Activated gamma-delta T cell treated with Interleukin-2 at 50 U/mL for 16 hours (primary cell): ENCODE measurements at places on chromosomes 5 and 9.

DNA sequence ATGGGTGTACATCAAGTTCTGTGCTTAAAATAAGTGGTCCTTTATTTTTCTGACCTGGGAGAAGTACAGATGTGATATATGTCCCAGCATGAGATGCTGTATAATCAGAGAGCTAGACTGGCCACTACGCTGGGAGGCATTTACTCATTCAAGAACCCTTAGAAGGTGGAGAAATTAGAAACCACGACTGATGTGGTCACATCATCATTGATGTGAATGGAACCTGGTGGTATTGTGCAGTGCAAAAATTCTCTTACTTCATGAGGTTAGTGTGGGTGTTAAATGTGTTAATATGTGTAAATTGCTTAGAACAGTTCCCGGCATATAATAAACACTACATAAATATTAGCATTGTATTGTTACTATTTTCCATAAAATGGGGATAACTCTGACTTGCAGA is 69.5 kb upstream of the CKMT2 start:
- DNase-seq = no peak

DNA sequence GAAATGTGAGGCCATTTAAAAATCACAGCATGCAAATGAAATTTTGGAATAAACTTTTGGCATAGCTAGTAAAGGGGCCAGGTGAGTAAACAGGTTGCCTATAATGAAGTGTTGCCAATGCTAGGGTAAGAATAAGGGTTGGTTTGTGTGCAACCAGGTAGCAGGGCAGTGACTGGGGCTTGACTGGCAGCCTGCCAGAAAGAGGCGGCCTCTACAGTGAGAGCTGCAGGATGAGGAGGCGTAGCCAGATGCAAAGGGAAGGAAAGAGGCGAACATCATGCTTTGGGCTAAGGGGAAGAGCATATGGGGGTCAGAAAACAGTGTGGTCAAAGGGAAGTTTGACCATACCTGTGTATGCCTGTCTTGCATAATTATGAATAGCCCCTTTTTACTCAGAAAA is 70.6 kb downstream of the MAST4 start:
- DNase-seq = no peak

DNA sequence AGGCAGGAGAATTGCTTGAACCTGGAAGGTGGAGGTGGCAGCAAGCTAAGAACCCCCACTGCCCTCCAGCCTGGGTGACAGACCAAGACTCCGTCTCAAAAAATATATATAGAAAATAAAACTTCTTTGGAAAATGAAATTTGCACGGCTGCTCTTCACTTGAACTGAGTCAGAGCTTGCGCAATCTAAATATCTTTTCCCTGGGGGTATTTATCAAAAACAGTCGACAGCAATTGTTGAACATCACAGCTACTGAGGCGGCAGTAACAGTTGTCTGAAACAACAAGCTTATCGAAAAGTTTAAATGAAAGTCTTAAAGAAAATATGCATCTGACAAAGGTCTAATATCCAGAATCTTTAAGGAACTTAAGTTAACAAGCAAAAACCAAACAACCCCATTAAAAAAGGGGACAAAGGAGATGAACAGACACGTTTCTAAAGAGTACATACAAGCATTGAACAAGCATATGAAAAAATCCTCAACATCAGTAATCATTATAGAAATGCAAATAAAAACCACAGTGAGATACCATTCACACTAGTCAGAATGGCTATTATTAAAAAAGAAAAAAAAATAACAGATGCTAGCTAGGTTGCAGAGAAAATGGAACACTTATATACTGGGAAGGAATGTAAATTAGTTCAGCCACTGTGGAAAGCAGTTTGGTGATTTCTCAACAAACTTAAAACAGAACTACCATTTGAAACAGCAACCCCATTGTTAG is 153.6 kb upstream of the CDH9 start:
- no peak for DNase-seq

DNA sequence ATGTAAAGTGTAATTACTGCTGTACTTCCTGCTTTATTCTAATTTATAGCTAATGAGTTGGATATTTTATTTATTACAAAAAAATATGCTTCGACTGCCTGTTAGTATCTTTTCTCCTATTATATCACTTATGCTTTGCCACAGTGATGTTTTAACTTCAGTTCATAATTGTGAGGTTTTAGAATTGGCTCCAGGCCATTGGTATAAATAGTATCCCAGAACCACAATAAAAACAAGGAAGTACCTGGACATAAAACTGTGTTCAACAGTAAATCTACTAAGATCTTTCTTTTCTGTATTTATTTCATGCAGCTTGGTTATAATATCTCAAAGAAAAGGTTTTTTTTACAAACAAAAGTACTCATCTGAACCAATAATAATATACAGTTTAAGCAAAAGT is 354.3 kb upstream of the CDH9 start:
- no peak for DNase-seq

DNA sequence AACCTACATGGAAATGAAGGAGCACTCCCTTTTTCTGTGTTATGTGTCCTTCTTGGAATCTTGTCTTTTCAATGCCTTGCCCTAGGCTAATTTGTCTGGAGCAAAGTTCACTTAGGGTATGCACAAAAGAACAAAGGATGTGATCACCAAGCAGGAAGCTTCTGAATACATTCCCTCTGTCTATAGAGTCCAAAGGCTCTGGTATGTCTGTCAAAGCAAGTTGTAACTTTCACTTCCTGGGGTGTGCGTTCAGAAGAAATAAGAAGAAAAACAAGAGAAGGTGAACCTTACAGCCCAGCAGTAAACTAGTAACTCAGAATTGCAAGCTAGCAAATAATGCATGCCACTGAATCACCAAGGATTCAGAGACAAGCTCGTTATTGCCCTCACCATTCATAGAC is 31.7 kb upstream of the CDH6 start:
- DNase-seq = no peak

DNA sequence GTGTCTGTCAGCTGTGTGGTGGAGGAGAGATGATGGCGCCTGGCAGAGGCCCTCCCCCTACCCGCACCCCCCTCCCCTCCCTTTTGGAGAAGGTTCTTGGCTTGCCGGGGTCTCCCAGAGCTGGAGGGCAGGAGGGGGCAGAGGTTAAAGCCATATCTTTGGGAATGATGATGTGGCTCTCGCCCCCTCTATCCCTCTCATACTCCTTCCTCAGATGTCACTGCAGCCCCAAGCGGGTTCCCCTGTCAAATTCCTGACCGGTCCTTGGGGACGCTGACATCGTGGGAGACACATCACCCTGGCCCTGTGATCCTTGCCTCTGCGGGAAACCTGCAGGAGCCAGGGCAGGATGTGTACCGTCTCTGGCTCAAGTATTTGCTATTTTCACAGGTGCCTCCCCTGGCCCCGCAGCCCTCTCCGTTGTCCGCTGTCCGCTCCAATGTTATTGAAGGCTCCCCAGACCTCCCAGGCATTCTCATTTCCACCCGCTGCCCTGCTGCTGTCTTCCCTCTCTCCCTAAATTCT is 109.5 kb downstream of the FOXD1 start:
- DNase-seq = no peak

GRCh38 chr5:93250424-93250823 is 330.6 kb downstream of the NR2F1-AS1 start:
- no peak for DNase-seq

GRCh38 chr5:4646715-4647375 is 493.3 kb upstream of the ADAMTS16 start:
- DNase-seq = no peak

DNA sequence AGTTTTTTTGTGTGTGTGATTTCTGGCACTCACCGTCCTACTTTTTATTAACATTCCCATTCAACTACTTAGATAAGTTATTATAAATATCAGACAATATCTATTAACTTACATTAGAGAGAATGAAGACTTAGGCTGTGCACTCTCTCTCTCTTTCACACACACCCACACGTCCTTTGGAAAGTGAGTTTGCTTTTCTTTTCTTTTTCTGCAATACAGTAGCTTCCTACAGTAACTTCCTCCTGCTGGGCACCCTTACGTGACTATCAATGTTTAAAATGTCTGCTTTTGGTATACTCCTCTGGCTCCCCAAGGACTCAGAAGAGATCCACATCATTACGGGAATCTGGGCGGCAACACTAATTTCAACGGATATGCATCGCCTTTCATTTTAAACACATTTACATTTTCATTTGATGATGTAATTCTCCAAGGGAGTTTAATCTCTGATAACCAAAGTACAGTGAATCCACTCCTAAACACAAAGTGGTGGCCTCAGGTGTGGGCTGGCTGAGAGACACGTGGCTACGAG is 179.5 kb downstream of the MAPKAP1 start:
- no peak for DNase-seq
